ENCODE measurements at places on chromosomes 5 and 9. TPM values are rescaled to one million over a fixed set of nuclear protein-coding genes. Genes with fewer than 3 reads are reported as not detected.
A peak's percentile ranks its signal among the peaks of the same experiment; 100 is the strongest.

DNA sequence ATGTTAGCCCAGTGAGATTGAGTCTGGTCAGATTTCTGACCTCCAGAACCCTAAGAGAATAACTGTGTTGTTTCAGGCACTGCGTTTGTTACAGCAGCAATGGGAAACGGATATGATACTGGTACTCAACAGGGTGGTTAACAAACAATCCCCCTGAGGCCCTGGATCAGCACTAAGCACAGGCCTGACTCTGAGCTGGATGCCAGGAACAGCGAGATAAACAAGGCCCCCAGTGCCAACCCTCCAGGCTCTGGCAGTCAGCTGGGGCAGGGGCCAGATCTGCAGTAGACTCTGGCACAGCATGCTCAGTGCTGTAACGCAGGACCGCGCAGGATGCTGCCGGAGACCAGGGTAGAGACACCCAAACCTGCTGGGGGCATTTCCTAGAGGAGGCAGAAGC, 22.1 kb downstream of the CPLX2 start:
- DNase-seq: no peak

DNA sequence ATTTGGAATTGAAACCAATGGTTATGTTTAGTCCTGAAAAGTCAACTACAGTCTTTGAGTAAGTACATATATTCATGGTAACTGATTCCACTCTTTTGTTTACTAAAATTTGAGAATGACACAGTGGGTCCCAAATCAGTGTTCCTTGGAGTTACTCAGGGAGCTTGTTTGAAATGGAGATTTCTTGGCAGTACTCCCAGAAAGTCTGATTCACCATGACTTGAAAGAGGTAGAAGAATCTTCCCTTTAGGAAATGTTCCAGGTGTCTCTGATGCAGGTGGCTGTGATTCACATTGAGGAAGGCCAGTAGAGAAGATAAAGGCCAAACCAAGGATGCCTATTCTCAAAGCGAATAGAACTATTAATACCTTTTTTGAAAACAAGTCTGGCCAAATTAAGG, 1078.3 kb downstream of the CDH12 start:
- no peak for DNase-seq

DNA sequence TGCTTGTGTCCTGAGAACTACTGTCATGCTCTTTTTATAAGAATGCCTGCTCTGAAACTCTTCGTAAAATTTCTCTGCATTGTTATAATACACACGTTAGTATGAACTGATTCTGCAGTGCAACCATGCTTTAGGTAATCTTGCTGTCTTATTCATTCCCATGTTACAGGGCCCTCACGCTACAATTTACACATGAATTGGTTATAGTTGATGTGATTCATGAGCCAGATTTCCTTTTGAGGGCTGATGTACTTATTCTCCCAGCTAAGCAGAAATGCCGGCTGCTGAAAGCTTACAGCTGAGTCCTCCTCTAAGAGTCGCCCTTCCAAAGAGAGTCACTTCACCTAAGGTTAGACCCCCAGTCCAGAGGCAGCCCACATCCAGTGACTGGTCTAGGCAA, 233.5 kb upstream of the PCSK5 start:
- no peak for DNase-seq

DNA sequence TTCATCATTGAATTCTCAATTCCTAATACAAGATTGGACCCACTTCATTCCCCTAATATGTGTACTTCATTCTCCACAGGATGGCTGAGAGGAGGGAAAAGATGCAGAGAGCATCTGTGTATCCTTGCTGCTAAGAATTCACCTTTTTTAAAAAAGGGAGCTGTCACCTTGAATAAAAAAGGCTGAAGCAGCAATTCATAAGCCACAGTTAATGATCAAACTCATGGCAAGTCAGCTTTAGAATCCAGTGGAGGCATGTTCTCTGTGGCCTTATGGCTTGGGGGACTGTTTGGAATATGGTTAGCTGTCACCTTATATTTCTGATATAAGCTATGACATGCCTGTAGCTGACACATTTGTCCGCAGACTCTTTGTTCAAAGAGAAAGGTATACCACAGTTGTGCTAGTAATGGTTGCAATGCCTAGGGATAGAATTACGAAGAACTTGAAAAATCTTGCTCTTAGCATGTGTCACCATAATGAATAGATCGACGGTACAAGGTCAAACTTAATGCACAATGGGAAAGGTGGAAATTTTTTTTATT, 256.8 kb upstream of the TNC start:
- no peak for DNase-seq

- DNase-seq: peak; percentile 82
Observed at GRCh38 chr9:124280176-124280691, 22.5 kb downstream of the NEK6 start.

- DNase-seq: no peak
Observed at GRCh38 chr5:106189121-106189809, 1481.5 kb downstream of the EFNA5 start.

GRCh38 chr9:133645021-133645765, 9.0 kb downstream of the DBH start:
- DNase-seq: no peak

- DNase-seq: no peak
Observed at GRCh38 chr9:124964056-124964455, 23.2 kb upstream of the GOLGA1 start.

DNA sequence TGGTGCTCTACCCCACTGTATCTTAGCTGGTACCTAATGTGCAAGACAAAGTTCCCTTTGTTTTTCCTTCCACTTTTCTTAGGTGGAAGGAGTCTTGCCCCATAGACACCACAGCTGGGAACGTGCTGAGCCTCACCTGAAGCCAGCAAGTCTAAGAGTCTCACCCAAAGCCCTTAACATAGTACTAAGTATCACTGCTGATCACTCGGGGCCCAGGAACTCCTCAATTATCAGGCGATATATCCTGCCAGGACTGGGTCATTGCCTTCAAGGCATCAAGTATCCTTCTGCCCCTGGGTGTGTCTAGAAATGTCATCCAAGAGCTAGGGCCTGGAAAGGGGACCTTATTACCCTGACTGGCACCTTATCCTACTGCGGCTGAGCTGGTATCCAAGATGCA, 123.9 kb downstream of the PTPRD start:
- DNase-seq: no peak

GRCh38 chr5:59097116-59097515, 514.2 kb downstream of the RAB3C start:
- no peak for DNase-seq

- no peak for DNase-seq
Observed at GRCh38 chr5:140466981-140467742, 65.5 kb downstream of the ANKHD1 start.

DNA sequence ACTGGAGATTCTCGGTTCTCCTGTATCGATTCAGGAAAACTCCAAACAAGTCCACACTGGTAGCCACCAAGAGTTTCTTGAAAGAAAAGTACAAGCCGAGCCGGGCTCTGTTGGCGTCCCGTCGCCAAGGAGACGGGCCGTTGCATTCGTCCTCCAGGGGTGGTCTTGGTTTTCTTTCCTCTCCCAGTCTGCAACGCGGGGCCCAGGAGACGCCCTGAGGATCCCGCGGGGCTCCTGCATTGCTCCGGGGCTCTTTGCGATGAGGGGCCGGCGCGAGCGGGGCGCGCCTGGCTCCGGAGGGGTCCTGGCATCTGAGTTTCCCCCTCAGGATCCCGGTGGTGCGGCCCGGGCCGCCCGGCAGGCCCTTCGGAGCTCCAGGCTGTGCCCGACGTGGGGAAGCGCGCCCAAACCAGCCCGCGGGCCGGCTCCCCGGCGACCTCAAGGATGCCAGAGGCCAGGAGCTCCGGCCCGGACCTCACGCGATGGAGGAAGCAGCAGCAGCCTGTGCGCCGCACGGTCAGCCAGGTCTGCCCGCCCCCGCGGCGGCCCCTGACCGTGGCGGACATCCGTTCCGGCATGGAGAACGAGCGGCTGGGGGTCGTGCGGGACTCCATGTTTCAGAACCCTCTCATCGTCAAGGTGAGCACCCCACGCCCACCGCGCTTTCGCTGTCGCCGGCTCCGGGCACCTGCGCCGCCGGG, at the start of gene CFAP77:
TSS of gene CFAP77 (plus strand) at position 384 of the 701 bp plus-strand sequence. CDS start at position 445, 61 bp downstream.
- peak; percentile 48 for DNase-seq

- DNase-seq: no peak
Observed at GRCh38 chr5:131854134-131854533, 57.3 kb upstream of the FNIP1 start.

- DNase-seq: peak; percentile 66
Observed at GRCh38 chr5:134451936-134452505, 40.3 kb upstream of the CDKN2AIPNL start.

GRCh38 chr5:83498585-83498984, 27.0 kb downstream of the VCAN start:
- no peak for DNase-seq

- no peak for DNase-seq
Observed at GRCh38 chr5:138188626-138189025, 9.7 kb downstream of the KIF20A start.

DNA sequence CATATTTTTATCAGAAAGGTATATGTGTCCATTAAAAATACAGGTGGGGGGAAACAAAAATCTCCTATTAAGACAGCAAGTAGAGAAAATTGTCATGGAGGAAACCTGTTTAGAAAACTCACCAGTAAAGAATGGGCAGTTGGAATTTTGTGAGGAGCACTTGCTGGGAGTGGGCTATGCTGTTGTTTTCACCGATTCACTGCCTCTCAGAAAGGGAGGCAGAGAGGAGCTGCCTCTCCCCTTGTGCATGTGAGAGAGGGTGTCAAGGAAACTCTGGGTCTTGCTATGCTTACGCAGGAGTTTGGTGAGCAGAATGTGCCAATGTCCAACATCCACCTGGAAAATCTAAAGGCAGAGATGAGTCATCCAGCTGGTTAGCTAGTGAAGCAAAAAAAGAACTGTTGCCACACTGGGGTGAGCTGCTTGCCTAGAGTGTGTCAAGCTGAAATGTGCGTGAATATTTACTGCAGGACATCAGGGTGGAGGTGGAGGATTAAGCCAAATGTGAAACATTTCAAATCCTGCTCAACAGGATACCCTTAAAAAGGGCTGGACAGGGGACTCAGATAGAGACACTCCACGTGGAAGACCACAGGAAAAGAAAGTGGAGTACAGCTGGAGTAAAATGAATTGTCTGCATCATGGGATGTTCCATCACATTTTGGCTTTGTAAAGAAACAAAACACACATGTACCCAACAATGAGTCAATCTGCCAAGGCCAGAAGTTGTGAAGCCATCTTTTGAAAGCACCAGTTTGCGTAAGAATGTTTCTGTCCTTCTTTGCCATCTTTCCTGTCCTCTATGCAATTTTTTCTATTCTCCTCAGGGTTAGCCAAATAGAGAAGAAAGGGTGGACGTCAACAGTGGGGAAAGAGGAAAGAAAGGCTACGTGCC, 449.7 kb upstream of the MPDZ start:
- no peak for DNase-seq

- DNase-seq: no peak
Observed at GRCh38 chr5:133412661-133413060, 199.7 kb downstream of the FSTL4 start.

DNA sequence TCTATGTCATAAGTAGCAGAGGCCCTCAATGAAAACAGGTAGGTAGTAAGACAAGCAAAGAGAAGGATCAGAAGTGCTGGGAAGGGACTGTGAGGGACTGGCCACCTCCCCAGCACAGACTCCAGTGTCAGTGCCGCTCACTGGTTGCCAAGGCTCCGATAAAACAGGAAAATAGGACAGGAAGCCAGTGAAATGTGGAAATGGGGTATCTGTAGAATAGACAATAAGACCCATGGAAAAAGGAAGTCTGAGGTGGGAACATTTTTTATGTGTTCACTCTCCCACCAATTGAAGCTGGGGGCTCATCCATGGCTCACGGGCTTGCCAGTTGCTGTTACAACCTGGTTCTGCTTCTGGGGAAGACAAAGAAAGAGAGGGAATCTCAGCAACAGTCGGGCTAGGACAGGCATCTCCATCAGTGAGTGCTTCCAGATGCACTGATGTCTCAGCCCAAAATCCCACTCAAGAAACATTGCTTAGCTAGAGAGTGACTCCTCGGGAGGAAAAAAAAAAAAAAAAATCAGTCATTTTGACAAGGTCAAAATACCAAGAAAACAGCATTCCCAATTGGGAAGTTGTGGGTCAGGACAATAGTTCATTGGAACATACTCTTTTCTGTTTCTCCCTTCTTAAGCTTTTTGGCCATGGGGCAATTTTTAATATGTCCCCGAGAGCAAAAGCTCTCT, 27.6 kb upstream of the NFIB start:
- DNase-seq: no peak

DNA sequence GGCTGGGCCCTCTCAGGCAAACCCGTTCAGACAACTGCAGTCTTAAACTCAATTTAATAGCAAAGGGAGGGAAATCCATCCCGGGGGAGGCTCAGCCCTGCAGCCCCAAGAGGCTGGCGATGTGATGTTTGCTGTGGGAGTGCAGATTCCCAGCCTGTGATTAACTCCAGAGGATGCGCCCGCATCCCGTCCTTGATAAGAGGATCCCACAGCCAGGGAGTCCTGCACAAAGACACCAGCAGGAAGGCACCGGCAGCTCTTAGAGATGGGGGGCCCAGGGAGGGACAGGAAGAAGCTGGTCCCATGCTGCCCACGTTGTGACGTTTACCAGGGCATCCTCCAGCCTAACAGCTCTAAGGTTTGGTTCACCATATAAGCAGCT, 64.7 kb downstream of the MRPL36 start:
- DNase-seq: no peak

DNA sequence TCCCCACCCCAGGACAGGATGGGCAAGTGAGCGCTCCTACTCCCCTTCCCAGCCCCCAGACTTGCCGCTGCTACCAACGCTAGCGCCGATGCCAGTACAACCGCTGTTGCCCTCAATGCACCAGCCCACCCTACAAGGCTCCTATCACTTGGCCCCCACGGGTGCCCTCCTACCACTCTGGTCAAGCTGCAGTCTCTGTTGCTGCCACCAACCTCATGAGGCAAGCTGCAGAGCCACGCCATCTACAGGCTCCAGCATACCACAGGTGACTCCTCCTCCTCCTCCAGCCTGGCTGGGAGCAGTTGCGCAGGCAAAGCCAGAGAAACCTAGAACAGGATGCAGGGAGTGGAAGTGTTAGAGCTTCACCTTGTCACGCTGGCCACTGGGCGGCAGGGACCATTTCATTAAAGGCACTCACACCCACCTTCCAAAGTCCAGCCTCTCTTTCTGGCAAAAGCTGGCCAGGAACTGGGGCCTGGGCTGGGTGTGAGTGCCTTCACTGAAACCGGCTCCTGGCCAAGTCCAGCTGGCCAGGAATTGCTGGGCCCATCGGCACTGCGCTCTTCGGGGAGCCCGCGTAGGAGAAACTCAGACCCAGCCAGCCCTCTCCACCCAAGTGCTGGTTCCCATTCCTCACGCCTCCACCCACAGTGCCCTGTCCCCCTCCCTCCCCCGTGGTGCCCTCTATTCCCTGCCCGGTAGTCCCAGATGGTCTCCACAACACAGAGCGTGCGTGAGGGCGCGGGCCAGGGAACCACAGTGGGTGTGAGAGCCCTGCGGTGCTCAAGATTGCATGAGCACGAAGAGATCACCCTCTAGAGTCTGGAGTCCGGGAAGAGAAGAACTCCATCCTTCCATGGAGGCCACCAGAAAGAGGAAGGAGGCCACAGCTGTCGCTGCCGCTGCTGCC, 1.6 kb upstream of the PCAT7 start:
- no peak for DNase-seq

The SLC25A46 gene
- 43.9 TPM for total RNA-seq

The SLC25A2 gene
- total RNA-seq: not detected

The ORM2 gene
- not detected for total RNA-seq

The CCDC192 gene
- total RNA-seq: not detected

The CACNA1B gene
- total RNA-seq: 0.44 TPM

The NDUFB6 gene
- 137 TPM for total RNA-seq

The RGS3 gene
- 139 TPM for total RNA-seq

The PTGS1 gene
- total RNA-seq: 28.6 TPM
